ENCODE measurements at places on chromosomes 3 and 15. TPM values are rescaled to one million over a fixed set of nuclear protein-coding genes. Genes with fewer than 3 reads are reported as not detected.

DNA sequence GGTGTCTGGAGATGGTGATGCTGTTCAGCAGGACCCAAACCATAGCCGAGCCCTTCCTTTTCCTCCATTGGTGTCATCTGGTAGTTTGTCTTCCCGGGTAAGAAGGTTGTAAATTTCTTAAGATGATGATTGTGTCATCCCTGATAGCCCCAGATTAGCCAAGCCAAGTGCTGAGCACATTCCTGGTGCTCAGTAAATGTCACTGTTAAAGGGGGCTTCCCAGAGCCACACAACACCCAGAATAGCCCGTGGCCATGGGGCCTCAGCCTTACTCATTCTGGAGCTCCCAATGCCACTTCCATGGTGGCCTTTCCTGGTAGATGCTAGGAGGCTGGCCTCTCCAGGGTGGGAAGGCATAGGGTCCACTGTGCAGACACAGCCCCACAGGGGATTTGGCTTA lies 4.6 kb upstream of the PLA2G4B start:
- DNase-seq, result no peak

GRCh38 chr3:16449369-16449768 lies 64.1 kb downstream of the RFTN1 start:
- no peak for DNase-seq

GRCh38 chr3:160660902-160661301 lies 16.1 kb upstream of the ARL14 start:
- no peak for DNase-seq

GRCh38 chr3:184726497-184726896 lies 14.6 kb upstream of the MAGEF1 start:
- no peak for DNase-seq

- no peak for DNase-seq
These were observed 23.9 kb upstream of the ACAD9 start for GRCh38 chr3:128855569-128855968.

DNA sequence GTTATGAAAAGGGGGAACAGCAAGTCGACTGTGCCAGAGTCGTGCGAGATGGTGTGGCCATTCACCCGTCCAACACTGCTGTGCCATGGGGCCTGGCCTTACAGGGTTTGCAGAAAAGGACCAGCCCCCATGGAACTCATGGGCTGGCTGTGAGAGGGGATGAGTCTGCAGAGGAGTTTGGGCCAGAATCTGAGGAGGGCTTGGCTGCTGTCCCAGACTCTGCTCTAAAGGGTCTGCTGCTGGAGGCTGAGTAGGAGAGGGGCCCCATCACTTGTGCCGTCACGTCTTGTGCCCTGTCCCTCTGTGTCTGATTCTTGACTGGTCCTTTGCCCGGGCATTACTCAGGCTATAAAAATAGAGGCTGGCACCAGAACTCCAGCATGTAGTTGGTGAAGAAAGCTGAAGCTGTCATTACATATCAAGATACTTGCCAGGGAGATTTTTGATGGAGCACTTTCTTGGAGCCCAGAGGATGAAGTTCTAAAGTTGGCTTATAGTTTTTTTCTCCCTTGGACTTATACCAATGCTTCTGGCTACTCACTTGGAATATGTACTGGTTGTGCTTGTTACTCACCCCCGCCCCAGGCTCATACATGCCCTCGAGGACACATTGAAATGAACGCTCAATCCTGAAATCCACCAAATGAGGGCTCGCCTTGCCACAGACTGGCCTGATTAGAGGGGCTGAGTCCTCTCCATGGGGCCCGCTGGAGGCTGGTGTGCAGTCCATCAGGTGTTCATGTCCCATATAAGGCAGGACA lies 10.2 kb downstream of the PXYLP1 start:
- DNase-seq, result no peak

DNA sequence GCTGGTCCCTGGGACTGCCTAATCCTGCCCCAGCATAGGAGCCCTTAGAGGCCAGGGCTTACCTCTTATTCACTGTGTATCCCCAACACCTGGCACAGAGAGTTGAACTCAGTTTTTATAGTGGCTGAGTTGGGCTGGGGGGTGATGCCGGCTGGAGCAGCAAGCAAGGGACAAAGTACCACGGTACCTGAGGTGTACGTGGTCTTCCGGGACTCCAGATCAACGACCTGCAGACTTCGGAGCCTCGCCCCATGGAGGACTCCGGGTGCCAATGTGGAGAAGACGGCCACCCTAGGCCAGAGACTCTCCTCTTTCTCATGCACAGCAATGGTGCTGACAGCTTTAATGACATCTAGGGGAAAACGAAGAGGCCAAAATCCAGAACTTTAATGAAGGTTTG lies 8.1 kb downstream of the WDR73 start:
- no peak for DNase-seq

GRCh38 chr15:60591496-60592370 lies 112.8 kb upstream of the ICE2 start:
- peak; percentile 43 for DNase-seq

Gene RASL12
- polyA plus RNA-seq, result 43.9 TPM

Measured in testis (tissue), 5 donors.